Aorta (tissue), 5 donors: ENCODE measurements at places on chromosomes 3 and 15. TPM values are rescaled to one million over a fixed set of nuclear protein-coding genes. Genes with fewer than 3 reads are reported as not detected.

DNA sequence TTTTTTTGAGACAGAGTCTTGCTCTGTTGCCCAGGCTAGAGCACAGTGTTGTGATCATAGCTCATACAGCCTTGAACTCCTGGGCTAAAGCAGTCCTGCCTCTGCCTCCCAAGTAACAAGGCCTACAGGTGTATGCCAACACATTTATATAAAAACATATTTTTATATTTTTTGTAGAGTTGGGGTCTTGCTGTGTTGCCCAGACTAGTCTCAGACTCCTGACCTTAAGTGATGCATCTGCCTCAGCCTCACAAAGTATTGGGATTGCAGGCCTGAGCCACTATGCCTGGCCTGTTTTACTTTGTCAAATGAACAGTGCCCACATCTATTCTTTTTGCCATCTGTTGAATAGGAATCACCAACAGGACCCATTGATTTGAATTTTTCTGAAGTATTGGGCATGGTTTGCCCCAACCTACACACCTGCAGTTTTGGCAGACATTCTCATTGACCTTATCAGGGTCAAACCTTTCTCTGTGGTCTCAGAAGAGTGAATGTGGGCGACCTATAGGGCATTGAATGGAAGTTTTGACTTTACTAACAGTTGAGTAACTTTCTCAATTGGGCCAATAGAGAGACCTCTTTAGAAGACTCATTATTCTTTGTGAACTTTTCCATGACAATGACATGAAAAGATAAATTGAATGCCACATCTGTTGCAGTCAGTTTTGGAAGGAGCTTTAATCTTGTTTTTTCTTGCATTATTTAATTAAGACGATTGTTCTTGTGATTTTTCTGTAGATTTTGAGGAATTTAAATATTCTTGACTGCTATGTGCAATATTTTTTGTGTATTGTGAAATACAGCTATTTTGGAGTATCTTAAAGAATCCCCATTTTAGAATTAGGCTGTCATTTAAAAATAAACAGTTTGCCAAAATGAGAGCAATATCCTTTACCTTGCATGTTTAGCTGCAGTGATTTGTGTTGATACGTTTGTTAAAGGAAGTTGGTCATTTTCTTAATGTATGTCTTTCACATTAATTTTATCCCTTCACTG is 2.7 kb downstream of the IREB2 start:
- no peak for DNase-seq
- no peaks in the 10 kb centered on the region for H3K4me1 ChIP-seq
- H3K36me3 ChIP-seq, result peaks cover 4% of the 10 kb centered on the region
- H3K27ac ChIP-seq, result no peak overlapping the region

- H3K36me3 ChIP-seq, result no peaks in the 10 kb centered on the region
- no peak for DNase-seq
- H3K27me3 ChIP-seq, result no peaks in the 10 kb centered on the region
- peak overlapping the region; percentile 6 for H3K4me3 ChIP-seq
Measured at GRCh38 chr3:73608456-73609314, 16.1 kb downstream of the PDZRN3 start.

DNA sequence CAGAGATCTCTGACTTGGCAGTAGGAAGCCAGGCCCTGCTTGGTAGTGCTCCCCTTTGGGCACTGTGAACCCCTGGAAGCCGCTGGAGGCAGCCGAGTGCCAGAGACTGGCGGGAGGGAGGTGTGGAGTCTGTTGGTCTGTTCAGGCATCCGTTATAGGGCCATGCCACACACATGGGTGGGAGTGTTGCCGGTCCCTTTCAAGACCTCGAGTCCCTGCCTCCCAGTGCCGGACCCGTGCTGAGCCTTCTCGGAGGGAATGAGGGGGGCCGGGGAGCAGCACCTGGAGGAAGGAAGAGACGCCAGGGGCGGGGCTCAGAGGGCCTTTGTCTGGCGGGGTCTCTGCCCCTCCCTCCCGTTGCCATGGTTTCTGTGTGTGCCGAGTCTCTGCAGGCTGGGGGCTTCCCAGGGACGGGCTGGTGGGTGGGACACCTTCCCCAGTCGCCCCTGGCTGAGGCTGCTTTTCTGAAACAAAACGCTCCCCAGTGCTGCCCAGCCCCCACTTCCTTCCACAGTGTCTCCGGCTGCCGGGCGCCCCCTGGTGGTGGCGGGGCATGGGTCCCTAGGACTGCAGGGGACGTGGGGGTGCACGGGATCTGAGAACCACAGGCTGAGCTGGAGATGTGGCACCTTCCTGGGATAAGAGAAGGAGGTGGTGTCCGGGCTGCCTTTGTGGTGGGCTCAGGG is 10.0 kb downstream of the GNAI2 start:
- DNase-seq, result peak; percentile 95
- H3K36me3 ChIP-seq, result no peaks in the 10 kb centered on the region
- H3K4me1 ChIP-seq, result no peaks in the 10 kb centered on the region

DNA sequence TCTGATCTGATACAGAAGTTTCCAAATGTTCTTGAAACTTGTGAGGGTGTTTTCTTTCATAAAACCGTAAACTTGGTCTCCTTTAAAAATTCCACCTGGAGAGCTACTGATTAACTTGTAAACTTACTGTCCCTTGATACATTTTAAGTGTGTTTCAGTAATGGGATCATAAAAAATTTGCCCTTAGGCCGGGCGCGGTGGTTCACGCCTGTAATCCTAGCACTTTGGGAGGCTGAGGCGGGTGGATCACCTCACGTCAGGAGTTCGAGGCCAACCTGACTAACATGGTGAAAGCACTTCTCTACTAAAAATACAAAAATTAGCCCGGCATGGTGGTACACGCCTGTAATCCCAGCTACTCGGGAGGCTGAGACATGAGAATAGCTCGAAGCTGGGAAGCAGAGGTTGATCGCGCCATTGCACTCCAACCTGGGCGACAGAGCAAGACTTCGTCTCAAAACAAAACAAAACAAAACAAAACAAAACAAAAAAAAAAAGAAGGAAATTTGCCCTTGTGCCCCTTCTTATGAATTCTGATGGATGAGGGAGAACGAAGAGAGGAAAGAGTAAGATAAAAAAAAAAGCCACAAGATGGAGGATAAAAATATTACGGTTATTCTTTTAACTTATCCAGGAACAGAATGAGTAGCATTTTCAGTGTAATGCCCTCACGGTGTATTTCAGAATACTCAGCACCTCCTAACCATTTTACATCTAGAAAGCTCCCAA is 32.1 kb upstream of the AP4E1 start:
- H3K36me3 ChIP-seq, result no peaks in the 10 kb centered on the region
- no peak overlapping the region for H3K27ac ChIP-seq
- DNase-seq, result no peak
- H3K27me3 ChIP-seq, result no peaks in the 10 kb centered on the region

GRCh38 chr15:57306161-57306943 is 70.0 kb upstream of the CGNL1 start:
- H3K36me3 ChIP-seq, result no peaks in the 10 kb centered on the region
- peak overlapping the region; percentile 23 for H3K4me3 ChIP-seq
- no peaks in the 10 kb centered on the region for H3K27me3 ChIP-seq
- DNase-seq, result peak; percentile 91

- DNase-seq, result no peak
- peaks cover 5% of the 10 kb centered on the region for H3K4me1 ChIP-seq
- no peaks in the 10 kb centered on the region for H3K36me3 ChIP-seq
- H3K27ac ChIP-seq, result no peak overlapping the region
- no peaks in the 10 kb centered on the region for H3K27me3 ChIP-seq
- no peak overlapping the region for H3K4me3 ChIP-seq
Measured at GRCh38 chr3:170154569-170155143, 26.9 kb downstream of the PHC3 start.

- H3K4me3 ChIP-seq, result no peak overlapping the region
- H3K36me3 ChIP-seq, result no peaks in the 10 kb centered on the region
- DNase-seq, result no peak
- no peak overlapping the region for H3K27ac ChIP-seq
- no peaks in the 10 kb centered on the region for H3K4me1 ChIP-seq
- H3K27me3 ChIP-seq, result no peaks in the 10 kb centered on the region
Measured at GRCh38 chr3:102466001-102466400, 31.2 kb downstream of the ZPLD1 start.

DNA sequence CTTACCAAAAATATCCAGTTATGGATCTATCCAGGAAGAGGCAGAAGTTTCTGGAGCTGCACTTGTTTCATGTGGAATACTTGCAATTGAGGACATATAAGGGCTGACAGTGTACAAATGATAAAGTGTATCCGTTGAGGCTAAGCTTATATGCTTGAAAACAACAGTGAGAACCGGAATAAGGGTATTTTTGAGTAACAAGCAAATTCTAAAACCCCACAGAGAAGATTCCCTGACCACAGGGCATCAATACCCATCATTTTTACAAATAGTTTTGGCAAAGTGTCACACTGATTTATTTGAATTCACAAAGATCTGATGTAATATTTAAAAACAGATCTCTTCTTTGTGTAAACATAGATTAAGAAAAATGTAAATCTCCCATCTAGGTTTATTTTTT is 208.4 kb downstream of the FMN1 start:
- H3K27ac ChIP-seq, result no peak overlapping the region
- H3K36me3 ChIP-seq, result peaks cover 2% of the 10 kb centered on the region
- no peaks in the 10 kb centered on the region for H3K4me1 ChIP-seq
- no peaks in the 10 kb centered on the region for H3K27me3 ChIP-seq
- no peak for DNase-seq
- no peak overlapping the region for H3K4me3 ChIP-seq

DNA sequence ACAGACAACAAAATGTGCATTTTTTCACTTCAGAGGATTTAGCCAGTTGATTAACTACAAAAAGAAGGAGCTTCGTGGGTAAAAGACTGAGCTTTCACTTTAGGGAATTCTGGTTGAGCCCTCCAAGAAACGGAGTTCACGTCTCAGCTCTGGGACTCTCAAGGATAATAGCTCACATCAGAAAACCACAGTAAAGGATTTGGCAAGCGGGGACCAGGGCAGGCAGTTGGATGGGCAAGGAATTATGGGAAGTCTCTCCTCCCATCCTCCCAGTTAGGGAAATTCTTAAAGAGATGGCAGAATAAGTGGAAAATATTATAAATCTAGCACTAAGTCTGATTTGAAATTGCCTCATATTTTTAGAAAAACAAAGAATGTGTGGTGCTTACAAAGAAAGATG is 188.3 kb upstream of the EOMES start:
- H3K36me3 ChIP-seq, result no peaks in the 10 kb centered on the region
- H3K27ac ChIP-seq, result no peak overlapping the region
- H3K27me3 ChIP-seq, result no peaks in the 10 kb centered on the region
- H3K4me1 ChIP-seq, result no peaks in the 10 kb centered on the region
- H3K4me3 ChIP-seq, result no peak overlapping the region

DNA sequence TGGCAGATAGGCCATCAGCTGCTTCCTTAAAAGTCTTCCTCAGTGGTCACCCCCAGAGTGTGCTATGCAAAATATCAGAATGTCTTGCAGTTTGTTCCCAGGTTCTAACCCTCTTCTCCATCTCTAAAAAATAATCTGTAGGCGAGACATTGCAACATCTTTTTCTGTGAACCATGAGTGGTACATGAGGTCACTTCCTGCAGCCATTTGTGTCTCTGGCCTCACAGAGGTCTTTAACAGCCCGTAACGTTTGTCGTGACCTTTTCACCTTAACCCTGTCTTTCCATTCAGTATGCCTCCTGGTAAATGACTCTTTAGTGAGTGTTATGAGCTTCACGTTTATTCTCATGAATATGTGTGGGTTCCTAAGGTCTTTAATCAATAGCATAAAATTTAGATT is 145.4 kb downstream of the KLHL25 start:
- H3K36me3 ChIP-seq, result peaks cover 3% of the 10 kb centered on the region
- H3K27ac ChIP-seq, result peak overlapping the region; percentile 6
- peaks cover 4% of the 10 kb centered on the region for H3K4me1 ChIP-seq
- H3K4me3 ChIP-seq, result no peak overlapping the region
- peak; percentile 44 for DNase-seq

DNA sequence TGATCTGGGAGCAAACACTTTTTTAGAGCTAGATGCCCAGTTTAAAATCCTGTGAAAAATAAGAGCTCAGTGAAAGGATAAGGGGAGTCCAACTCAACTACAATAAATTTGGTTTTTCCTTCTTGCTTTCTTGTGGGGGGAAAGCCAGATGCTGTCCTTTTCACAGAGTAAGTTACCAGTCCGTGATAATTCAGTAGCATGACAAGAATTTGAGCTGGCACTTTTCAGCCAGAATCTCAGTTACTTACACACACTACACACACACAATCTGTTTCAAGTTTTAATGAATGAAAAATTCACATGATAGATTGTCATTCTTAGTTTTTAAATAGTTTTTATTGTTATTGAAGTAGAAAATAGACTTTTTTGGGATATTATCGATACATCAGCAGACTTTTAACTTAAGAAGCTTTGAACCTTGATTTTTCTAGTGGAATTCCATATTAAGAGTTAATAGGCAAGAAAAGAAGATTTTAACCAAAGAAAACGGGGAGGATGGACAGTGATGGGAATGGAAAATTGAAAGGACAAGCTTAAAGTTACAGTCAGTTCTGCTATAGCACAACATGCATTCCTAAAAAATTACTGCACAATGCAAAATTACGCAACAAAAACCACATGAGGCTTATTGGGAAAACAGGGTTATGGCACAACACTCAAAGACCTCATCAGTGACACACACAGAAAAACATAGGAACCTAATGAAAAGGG is 47.0 kb downstream of the PSMD6 start:
- no peak for DNase-seq
- H3K4me1 ChIP-seq, result peaks cover 9% of the 10 kb centered on the region
- no peak overlapping the region for H3K4me3 ChIP-seq
- H3K27me3 ChIP-seq, result no peaks in the 10 kb centered on the region
- no peaks in the 10 kb centered on the region for H3K36me3 ChIP-seq
- H3K27ac ChIP-seq, result no peak overlapping the region

GRCh38 chr3:11254876-11255275 is 17.3 kb upstream of the ATG7 start:
- no peak overlapping the region for H3K27ac ChIP-seq
- peaks cover 10% of the 10 kb centered on the region for H3K36me3 ChIP-seq
- no peak overlapping the region for H3K4me3 ChIP-seq
- no peak for DNase-seq
- no peaks in the 10 kb centered on the region for H3K27me3 ChIP-seq

GRCh38 chr3:129617381-129618185 is 11.1 kb upstream of the PLXND1 start:
- no peak overlapping the region for H3K4me3 ChIP-seq
- H3K4me1 ChIP-seq, result no peaks in the 10 kb centered on the region
- no peaks in the 10 kb centered on the region for H3K27me3 ChIP-seq
- no peaks in the 10 kb centered on the region for H3K36me3 ChIP-seq

DNA sequence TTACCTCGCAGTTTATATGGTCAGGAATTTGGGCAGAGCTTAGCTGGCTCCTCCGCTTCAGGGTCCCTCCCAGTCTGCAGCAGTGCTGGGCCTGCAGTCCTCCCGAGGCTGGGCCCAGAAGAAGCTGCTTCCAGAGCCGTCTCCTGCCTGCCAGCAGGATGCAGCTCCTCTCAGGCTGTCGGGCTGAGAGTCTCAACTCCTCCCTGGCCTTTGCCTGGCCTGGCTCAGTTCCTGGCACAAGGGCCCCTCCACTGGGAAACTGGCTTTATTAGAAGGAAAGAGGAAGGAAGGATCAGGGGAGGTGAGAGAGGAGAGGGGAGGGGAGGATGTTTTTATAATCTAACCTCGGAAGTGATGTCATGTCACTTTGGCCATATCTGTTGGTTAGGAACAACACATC is 72.8 kb downstream of the GABRG3 start:
- DNase-seq, result no peak
- H3K36me3 ChIP-seq, result no peaks in the 10 kb centered on the region
- no peaks in the 10 kb centered on the region for H3K27me3 ChIP-seq
- no peak overlapping the region for H3K27ac ChIP-seq
- no peak overlapping the region for H3K4me3 ChIP-seq
- H3K4me1 ChIP-seq, result no peaks in the 10 kb centered on the region

The A4GNT gene
- not detected for total RNA-seq

The CADPS gene
- 0.75 TPM for total RNA-seq
